ENCODE measurements at places on chromosomes 2 and 18. TPM values are rescaled to one million over a fixed set of nuclear protein-coding genes. Genes with fewer than 3 reads are reported as not detected.
A peak's percentile ranks its signal among the peaks of the same experiment; 100 is the strongest.

Gene FZD7
- 3.4 TPM for total RNA-seq

Gene RMC1
- total RNA-seq, result 51.7 TPM

Gene ITM2C
- 65.1 TPM for total RNA-seq

Gene DAW1
- total RNA-seq, result not detected

Gene CNGA3
- total RNA-seq, result not detected

Gene INHA
- not detected for total RNA-seq

Gene CNDP1
- not detected for total RNA-seq

Gene CD226
- 83.3 TPM for total RNA-seq

Gene CIB4
- not detected for total RNA-seq

Gene MC4R
- total RNA-seq, result not detected

Gene ARHGAP25
- 126 TPM for total RNA-seq

Gene NT5C1B
- not detected for total RNA-seq

DNA sequence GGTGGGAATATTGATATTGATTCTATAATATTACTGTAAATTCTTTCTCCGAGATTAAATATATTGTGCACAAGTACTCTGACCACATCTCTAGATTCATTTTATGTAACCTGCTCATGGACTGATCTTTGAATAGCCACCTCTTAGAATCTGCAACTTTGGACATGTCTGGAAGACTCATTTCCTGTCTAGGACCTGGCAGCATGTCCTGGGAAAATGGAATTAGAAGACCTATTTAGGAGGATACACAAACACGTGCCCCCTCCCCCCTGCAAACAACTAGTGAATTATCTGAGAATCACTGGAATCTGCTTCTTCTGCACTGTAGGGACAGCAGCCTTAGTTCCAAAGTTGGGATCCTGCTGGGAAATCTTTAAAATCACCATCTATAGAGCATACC lies 94.1 kb downstream of the UBE2E3 start:
- peaks cover 10% of the 10 kb centered on the region for H3K4me1 ChIP-seq
- H3K36me3 ChIP-seq, result no peaks in the 10 kb centered on the region
- no peak overlapping the region for H3K27ac ChIP-seq
- H3K4me3 ChIP-seq, result no peak overlapping the region
- DNase-seq, result no peak
- no peaks in the 10 kb centered on the region for H3K27me3 ChIP-seq

- H3K4me3 ChIP-seq, result no peak overlapping the region
- no peak overlapping the region for H3K27ac ChIP-seq
- no peak for DNase-seq
- H3K4me1 ChIP-seq, result no peaks in the 10 kb centered on the region
- no peaks in the 10 kb centered on the region for H3K36me3 ChIP-seq
These were observed 70.2 kb downstream of the AOX1 start for GRCh38 chr2:200655918-200656580.

- H3K4me1 ChIP-seq, result peaks cover 10% of the 10 kb centered on the region
- no peak overlapping the region for H3K27ac ChIP-seq
- no peak overlapping the region for H3K4me3 ChIP-seq
- peaks cover 37% of the 10 kb centered on the region for H3K27me3 ChIP-seq
- no peak for DNase-seq
These were observed 148.7 kb downstream of the PRPF40A start for GRCh38 chr2:152568531-152568930.

- H3K27ac ChIP-seq, result no peak overlapping the region
- H3K4me1 ChIP-seq, result no peaks in the 10 kb centered on the region
- DNase-seq, result no peak
- H3K27me3 ChIP-seq, result no peaks in the 10 kb centered on the region
- H3K36me3 ChIP-seq, result no peaks in the 10 kb centered on the region
These were observed 574.2 kb downstream of the CCDC85A start for GRCh38 chr2:56757884-56758545.

DNA sequence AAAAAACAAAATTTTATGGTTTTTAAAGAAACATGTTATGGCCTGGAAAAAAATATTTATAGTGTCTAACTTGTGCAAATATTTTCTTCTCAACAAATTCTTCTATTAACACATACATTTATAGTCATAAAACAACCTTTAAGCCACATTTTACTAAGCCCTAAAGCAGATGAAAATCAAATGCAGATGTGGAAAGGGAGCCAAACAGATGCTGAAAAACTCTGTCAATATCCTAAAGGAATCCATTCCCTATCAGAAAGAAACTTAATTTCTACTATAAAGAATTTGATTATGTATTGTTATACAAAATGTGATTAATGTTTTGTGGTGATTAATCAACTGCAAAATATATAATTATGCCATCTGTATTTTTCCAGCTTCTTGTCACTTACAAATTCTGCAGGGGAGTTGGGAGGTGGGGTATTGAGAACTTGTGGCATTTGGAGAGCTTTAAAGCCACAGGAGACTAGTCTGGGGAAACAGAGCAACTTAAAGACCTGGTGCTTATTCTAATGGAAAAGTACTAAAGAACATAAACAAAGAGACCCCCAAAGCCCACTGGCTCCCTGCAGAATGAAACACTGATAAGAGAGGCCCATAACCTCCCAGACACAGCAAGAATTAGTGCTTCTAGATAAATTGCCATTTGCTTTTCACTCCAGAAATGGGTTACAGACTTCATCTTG lies 1721.0 kb upstream of the PIK3C3 start:
- no peak for DNase-seq
- H3K27me3 ChIP-seq, result no peaks in the 10 kb centered on the region
- H3K4me1 ChIP-seq, result no peaks in the 10 kb centered on the region
- H3K36me3 ChIP-seq, result no peaks in the 10 kb centered on the region
- no peak overlapping the region for H3K4me3 ChIP-seq
- H3K27ac ChIP-seq, result no peak overlapping the region

DNA sequence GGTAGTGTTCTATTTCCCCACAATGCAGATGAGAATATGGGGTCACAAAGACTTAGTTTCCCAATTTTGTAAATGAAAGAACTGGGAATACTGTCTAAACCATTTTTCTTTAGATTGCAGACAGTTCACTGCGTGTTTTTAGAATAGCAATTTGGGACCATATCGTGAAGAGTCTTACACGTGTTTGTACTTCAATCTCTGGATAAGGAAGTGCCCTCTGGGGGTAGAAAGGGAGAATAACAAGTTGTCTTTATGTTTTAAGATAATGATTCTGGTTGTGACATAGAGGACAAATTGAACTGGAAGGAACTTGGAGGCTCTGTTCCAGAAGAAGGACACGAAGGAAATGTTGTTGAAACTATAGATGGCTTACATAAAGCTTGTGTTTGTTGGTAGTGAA lies 457.7 kb downstream of the CBLN2 start:
- no peaks in the 10 kb centered on the region for H3K36me3 ChIP-seq
- DNase-seq, result no peak
- H3K4me3 ChIP-seq, result no peak overlapping the region
- no peak overlapping the region for H3K27ac ChIP-seq
- H3K27me3 ChIP-seq, result no peaks in the 10 kb centered on the region

GRCh38 chr2:32262105-32262504 lies 2.6 kb downstream of the NLRC4 start:
- H3K27me3 ChIP-seq, result no peaks in the 10 kb centered on the region
- no peak overlapping the region for H3K27ac ChIP-seq

DNA sequence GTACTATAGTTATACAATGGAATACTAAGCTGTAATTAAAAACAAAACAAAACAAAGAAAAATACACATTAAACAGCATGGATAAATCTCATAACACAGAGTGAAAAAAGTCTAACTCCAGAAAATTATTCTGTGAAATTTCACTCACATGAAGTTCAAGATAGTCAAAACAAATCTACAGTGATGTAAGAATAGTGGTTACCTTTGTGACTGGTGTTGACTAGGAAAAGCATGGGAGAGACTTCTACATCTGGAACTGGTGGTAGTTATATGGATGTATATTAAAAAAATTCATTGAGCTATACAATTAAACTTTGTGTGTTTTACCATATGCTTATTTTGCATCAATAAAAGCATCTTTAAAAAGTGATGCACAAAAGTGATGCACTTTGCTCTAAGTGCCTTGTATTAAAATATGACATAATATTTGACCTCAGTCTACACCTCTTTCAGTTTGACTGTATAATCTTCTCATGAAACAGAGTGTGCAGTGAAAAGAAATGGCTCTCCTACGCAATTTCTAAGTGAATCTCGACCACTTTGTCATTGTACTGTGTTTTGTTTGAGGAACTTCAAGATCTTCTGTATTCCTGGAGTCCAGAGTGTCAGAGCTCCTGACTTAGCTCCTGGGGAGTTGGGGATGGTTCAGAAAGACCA lies 28.0 kb downstream of the STAT4 start:
- no peak for DNase-seq
- peak overlapping the region; percentile 34 for H3K4me3 ChIP-seq
- H3K36me3 ChIP-seq, result peaks cover 68% of the 10 kb centered on the region

- H3K27me3 ChIP-seq, result no peaks in the 10 kb centered on the region
- H3K27ac ChIP-seq, result no peak overlapping the region
- H3K4me1 ChIP-seq, result no peaks in the 10 kb centered on the region
- DNase-seq, result no peak
These were observed 73.1 kb downstream of the TMEM185B start for GRCh38 chr2:120150040-120150482.

DNA sequence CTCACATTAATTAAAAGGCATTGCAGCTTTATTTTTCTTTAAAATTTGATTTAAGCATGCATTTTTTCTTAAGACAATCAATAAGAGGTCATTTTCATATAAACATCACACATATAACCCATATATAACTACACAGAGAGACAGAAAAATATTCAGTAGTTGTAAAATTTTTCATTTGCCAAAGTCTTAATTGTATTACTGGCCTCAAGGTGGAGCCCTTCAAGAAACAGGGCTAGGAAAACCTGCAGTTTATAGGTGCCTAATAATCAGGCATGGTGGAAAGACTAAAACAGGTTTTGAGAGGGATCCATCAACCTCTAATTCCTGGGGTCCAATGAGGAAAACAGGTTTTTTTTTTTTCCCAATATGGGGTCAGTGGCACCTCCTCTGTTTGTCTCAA lies 71.3 kb upstream of the ZNF804A start:
- no peaks in the 10 kb centered on the region for H3K27me3 ChIP-seq
- no peak for DNase-seq
- H3K27ac ChIP-seq, result no peak overlapping the region
- no peaks in the 10 kb centered on the region for H3K36me3 ChIP-seq
- H3K4me1 ChIP-seq, result no peaks in the 10 kb centered on the region
- no peak overlapping the region for H3K4me3 ChIP-seq

- H3K36me3 ChIP-seq, result no peaks in the 10 kb centered on the region
- no peak for DNase-seq
- no peak overlapping the region for H3K4me3 ChIP-seq
- H3K27me3 ChIP-seq, result peaks cover 28% of the 10 kb centered on the region
- H3K27ac ChIP-seq, result no peak overlapping the region
- no peaks in the 10 kb centered on the region for H3K4me1 ChIP-seq
These were observed 37.4 kb downstream of the LYPD6B start for GRCh38 chr2:149075853-149076252.

GRCh38 chr2:157256626-157257025 lies 879 bp upstream of the GALNT5 start:
- peaks cover 3% of the 10 kb centered on the region for H3K36me3 ChIP-seq
- peak; percentile 52 for DNase-seq
- no peaks in the 10 kb centered on the region for H3K27me3 ChIP-seq
- peaks cover 26% of the 10 kb centered on the region for H3K4me1 ChIP-seq

GRCh38 chr2:178403671-178404306 lies 47.2 kb downstream of the PRKRA start:
- peaks cover 54% of the 10 kb centered on the region for H3K4me1 ChIP-seq
- peaks cover 2% of the 10 kb centered on the region for H3K27me3 ChIP-seq
- H3K36me3 ChIP-seq, result peaks cover 7% of the 10 kb centered on the region
- peak overlapping the region; percentile 56 for H3K4me3 ChIP-seq
- H3K27ac ChIP-seq, result peak overlapping the region; percentile 86

- peaks cover 4% of the 10 kb centered on the region for H3K36me3 ChIP-seq
- no peaks in the 10 kb centered on the region for H3K27me3 ChIP-seq
- H3K4me3 ChIP-seq, result no peak overlapping the region
- no peak for DNase-seq
These were observed 99.6 kb upstream of the ST3GAL5 start for GRCh38 chr2:85988175-85988913.

DNA sequence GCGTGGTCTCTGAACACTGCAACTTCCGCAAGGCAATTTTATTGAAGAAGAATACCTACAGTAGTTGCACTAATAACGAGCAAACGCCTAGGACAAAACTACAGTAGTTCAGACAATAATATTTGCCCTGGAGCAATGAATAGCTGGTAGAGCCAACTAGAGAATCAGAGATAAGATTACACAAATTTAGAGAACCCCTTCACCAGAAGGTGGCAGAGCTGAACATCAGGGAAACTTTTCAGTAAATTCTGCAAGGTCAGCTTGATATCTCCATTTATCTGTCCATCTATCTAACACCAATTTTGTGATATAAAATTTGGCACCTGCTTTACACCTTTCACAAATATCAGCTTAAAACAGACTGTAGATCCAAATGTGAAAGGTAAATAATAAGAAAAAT lies 43.8 kb downstream of the CDH19 start:
- no peaks in the 10 kb centered on the region for H3K27me3 ChIP-seq
- no peaks in the 10 kb centered on the region for H3K36me3 ChIP-seq
- no peak for DNase-seq
- no peaks in the 10 kb centered on the region for H3K4me1 ChIP-seq

- H3K4me1 ChIP-seq, result peaks cover 14% of the 10 kb centered on the region
- no peak for DNase-seq
- H3K36me3 ChIP-seq, result no peaks in the 10 kb centered on the region
These were observed 13.9 kb downstream of the VIL1 start for GRCh38 chr2:218432676-218433365.

DNA sequence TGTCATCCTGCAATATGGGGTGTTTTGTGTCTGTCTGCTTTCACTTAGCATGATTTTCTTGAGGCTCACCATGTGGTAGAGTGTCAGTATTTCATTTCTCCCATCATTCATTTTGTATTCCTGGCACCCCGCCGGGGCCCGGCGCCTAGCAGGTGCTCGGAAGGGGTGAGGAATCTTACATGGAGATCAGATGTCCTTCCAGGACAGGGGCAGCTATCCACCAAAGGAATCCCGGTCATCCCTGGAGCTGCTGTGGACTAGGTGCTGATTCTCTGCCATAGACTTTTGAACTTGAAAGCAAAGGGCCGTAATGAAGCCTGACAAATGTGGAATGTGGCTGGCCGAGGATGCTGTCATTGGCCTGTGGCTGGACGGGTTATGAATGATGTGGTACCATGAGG lies 2.4 kb downstream of the PRELID3A start:
- H3K4me3 ChIP-seq, result no peak overlapping the region
- H3K27me3 ChIP-seq, result peaks cover 23% of the 10 kb centered on the region
- H3K36me3 ChIP-seq, result no peaks in the 10 kb centered on the region
- DNase-seq, result no peak
- H3K27ac ChIP-seq, result no peak overlapping the region

- no peaks in the 10 kb centered on the region for H3K36me3 ChIP-seq
- DNase-seq, result no peak
- peaks cover 4% of the 10 kb centered on the region for H3K27me3 ChIP-seq
- H3K4me3 ChIP-seq, result no peak overlapping the region
These were observed 63.6 kb downstream of the MARCO start for GRCh38 chr2:119005555-119005954.

DNA sequence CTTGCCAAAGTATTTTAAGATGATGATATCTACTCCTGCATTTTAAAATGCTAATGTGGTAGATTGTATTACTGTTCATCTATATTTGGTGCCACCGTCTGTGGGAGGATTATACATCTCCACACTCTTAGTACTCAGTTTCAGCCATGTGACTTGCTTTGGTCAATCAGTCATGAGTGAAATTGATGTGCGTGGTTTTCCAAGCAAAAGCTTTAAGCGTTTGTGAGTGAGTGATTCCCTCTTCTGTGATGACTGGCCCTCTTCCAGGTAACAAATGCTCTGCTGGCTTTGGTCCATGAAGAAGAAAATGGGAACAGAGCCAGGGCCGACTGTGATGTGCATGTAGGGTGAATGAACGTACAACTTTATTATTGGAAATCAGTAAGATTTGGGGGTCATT lies 330.4 kb downstream of the LPIN1 start:
- H3K27ac ChIP-seq, result no peak overlapping the region
- DNase-seq, result no peak
- H3K36me3 ChIP-seq, result no peaks in the 10 kb centered on the region
